ENCODE measurements at places on chromosomes 7 and 10.
A peak's percentile ranks its signal among the peaks of the same experiment; 100 is the strongest.

DNA sequence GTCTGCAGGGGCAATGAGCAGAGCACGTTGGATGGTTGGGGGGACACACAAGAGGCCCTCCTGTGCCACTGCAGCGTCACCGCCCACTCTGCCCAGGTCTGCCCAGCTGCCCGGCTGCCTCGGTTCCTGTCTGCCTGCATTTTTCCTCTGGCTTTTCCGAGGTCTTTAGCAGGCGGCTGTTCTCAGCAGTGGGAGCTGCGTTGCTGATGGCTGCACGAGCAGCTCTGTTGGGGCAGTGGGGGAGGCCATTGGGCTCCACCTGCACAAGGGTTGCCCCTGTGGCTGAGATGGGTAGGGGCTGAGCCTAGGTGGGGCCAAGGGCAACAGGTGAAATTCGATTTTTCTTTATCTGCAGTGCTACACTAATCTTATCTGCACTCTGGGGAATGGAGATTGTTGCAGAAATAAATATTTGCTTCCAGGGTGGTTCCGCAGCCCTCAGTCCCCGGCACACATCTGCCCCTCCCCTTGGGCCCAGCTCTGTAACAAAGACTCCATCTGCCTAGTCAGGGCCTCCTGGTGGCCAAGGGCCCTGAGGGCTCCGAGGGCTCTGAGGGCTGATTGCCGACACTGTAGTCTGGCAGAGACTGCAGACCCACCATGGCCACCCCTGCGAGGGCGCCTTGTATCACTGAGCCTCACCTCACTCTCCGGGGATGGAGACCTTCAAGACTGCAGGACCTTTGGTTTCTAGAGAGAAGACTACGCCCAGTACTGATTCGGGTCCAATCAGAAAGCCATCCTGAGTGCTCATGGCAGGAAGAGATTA, 141.7 kb upstream of the SHH start:
- no peak for DNase-seq

DNA sequence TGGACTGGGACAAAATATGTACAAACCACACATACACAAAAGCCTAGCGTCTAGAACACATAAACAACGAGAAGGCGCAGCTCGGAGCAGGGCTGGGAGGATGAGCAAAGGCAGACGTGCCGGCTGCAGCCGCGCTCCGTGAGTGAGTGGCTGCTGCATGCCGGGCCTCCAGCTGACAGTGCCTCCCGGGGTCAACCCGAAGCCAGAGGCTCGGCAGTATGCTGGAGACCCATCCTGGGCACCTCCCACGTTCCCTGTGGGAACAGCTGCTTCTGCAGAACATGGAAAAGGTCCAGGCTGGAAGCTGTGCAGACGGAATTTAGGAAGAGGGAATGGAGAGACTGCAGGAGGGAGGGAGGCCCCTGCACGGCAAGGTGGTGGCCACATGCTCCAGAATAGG, 3.6 kb upstream of the GPR146 start:
- no peak for DNase-seq

GRCh38 chr10:27794157-27794556, 48.5 kb upstream of the MKX start:
- DNase-seq: no peak

- DNase-seq: no peak
Measured at GRCh38 chr7:94761451-94761850, 105.5 kb upstream of the SGCE start.

DNA sequence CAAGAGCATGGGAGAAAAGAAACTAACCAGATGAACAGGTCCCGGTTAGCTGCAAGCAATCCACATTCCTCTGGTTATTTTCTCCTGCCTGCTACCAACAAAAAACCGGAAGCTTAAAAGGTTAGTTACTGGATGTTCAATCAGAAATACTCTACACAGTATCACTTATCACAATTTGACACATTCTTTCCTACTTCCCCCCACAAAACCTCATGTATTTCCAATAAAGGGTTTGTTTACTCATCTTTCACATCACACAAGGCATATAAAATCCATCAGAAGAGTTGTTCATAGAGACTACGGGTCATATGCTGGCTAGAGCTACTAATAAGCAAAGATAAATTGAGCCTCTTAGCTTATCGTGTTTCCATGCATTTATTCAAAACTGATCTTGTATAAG, 4.8 kb downstream of the SLC25A28 start:
- no peak for DNase-seq

DNA sequence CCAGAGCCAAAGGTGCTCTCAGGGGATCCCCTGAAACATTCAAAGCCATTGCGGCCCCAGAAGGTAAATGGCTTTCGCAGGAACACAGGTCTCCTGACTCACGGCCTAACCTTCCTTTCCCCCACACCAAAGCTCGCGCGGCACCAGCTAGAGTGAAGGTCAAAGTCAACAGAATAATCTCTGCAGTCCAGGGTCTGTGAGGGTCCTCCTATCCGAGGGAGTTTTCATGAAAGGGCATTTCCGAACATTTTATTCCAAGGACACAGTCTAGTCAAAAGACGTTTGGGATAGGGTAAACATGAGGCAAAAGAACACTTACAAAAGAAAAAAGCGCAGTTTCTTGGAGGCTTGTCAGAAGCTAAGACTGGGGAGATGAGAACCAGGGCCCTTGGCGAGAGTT, 559 bp upstream of the STEAP2 start:
- DNase-seq: no peak

DNA sequence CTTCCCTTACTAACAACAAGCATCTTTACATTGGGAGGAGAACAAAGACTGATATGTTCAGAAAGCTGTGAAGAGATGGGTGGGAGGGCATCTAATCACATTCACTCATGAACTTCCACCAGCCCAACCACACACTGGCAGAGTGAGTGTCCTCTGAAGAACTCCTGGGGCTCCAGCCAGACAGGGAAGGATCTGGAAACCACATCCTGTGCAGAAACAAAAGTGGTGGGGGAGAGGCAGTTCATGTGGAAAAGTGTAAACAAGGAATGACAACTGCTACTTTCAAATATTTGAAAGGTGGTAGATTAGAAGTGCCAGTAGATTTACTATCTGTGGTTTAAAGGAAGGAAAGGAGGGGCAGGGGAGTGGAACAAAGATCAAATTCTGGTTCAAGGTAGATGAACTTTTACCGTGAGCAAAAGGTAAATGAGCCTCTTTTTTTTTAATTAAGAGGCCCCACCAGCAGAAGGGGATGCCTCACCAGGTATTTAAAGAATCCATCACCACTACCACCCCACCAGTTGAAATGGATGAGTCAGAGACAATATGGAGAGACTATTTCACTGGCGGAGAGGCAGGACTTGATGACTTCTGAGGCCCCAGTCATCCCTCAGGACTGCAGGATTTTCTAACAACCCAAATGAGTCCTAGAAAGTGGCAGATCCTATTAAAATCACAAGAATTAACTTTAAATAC, 34.5 kb downstream of the GOT1 start:
- no peak for DNase-seq

DNA sequence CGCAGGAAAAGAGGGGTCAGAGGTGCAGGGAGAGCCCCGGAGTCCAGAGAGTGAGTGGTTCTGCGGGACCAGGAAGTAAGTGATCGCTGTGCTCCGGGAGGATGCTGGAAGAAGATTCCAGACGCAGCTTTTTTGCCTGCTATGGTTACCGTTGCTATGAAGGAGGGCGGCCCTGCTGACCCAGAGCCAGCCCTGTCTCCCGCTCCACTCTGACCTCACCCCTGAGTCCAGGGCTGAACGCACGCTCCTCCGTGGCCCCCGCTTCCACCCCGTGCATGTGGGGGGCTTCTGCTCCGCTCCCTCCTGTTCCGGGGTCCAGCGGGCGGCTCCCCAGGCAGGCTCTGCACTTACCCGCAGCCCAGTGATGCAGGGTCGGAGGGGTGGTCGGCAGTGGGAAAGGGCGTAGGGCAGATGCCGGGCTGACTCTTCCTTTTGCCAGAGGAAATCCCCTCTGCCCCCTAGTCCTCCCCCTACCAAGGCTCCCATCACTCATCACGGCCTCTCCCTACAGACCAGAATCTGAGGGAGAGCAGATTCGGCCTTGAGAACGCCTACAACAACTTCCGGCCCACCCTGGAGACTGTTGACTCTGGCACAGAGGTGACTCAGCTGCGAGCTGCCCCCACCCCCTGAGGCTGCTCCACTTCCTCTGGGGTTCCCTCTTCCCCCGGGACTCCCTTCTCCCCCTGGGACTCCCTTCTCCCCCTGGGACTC, 2.7 kb upstream of the MUC17 start:
- DNase-seq: peak; percentile 50

GRCh38 chr10:35412003-35412723, 75.9 kb downstream of the CCNY start:
- no peak for DNase-seq

DNA sequence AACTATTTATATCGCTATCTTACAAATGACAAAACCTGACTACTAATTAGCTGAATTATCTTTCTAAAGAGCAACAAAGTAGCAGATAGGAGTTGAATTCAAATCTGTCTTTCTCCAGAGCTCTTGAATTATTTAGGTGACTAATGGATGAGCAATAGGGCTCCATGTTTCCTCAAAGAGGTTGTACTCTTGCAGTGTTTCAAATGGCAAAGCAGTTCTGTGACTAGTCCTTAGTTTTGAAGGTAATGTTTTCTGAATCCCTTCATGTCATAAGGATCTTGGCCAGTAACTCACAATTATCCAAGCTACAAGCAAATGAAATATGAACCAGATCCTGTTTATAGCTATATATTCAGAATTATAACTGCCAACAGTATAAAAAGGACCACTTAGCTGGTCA, 999.7 kb downstream of the NRG3 start:
- no peak for DNase-seq

- DNase-seq: no peak
Measured at GRCh38 chr7:36663481-36663880, 60.8 kb downstream of the AOAH start.

DNA sequence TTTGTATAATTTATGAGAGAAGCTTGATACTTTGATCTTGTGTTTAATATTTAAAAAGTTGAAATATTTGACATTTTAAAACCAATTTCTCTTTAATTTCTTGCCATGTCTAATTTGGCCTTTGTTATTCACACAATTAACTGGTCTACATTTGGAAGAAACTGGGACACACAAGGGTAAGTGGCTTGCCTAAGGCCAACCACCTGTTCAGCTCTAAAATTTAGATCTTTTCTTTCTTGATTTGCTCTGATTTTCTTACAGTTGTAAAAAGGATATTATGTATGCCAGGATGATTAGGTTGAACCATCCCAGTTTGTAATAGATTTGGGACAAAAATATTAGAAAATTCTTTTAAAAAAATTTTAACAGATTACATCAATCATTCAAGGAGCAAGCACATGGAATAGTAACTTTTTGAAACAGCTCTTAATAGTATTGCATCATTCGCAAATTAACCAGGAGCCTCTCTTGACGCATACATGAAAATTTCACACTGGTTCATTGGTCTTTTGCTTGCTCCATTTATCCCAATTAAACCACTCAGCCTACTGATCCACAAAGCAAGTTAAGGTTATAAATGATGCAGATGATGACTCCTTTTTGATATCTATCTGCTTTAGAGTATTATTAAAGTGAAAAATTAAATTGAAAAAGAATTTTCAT, 222.4 kb upstream of the SLC26A5 start:
- DNase-seq: no peak

- no peak for DNase-seq
Measured at GRCh38 chr10:96502561-96503282, 11.0 kb downstream of the TLL2 start.

DNA sequence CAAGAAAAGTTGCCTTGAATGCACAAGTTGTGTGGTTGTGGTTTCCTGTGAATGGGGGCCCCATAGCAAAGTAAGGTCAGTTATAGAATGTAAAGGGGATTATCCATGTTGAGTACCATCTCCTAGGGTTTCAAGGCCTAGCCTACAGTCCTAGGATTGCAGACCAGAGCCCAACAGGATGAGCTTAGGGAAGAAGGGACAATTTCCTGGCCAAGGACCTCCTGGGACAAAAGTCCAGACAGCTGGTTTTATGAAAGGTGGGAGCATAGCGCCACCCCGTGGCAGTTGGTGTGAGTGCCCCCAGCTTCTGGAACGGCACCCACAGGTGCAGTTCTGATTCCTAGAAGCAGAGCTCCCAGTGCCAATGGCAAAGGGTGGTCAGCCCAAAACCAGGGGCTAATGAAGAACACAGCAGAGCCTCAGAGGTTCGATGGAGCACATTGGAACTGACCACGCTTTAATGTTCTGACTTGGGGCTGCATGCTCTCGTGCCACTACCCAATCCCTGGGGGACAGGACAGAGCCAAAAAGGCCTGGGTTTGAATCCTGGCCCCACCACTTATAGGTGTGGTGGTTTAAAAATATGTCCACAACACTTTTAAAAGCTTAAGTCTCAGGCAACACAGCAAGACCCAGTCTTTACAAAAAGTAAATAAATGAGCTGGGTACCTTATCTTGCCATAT, 25.8 kb upstream of the TMEM120A start:
- DNase-seq: peak; percentile 28

DNA sequence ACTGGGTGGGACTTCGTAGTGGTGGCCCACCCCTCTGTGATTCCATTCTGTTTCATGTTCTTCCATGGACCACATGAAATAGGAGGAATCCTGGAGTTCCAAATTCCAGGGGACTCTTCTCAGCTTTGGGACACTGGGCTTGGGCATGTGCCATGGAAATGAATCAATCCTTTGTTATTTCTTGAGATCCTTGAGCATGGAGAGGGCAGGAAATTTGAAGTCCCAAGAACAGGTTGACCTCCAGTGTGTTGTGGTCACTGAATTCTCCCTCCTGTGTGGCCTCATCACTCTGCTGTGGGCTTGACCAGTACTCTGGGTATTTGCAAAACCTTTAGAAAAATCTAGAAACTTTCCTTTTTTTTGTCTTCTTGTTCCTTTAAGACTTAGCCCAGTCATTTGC, 22.7 kb downstream of the TACR2 start:
- DNase-seq: no peak

- DNase-seq: no peak
Measured at GRCh38 chr7:30813466-30813865, 42.2 kb downstream of the MINDY4 start.

DNA sequence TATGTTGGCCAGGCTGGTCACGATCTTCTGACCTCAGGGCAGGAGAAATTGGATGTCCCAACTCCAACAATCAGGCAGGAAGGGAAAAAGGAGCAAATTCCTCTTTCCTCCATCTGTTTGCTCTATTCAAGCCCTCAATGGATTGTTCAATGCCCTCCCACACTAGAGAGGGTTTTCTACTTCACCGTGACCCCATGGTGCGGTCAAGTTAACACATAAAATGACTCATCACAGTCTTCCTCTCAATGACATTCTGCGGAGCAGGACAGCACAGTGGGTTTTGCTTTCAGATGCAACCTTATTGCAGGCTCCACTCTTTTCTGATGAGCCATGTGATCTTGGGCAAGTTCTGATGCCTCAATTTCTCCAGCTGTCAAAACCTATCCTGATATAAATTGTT, 364.9 kb downstream of the ANKRD30A start:
- no peak for DNase-seq

- no peak for DNase-seq
Measured at GRCh38 chr10:7657552-7657951, 9.2 kb downstream of the ITIH5 start.

GRCh38 chr10:48993627-48994026, 54.0 kb upstream of the LRRC18 start:
- no peak for DNase-seq

- DNase-seq: no peak
Measured at GRCh38 chr7:6705959-6706665, 635 bp downstream of the ZNF12 start.
